ENCODE measurements at places on chromosomes 4 and X.

DNA sequence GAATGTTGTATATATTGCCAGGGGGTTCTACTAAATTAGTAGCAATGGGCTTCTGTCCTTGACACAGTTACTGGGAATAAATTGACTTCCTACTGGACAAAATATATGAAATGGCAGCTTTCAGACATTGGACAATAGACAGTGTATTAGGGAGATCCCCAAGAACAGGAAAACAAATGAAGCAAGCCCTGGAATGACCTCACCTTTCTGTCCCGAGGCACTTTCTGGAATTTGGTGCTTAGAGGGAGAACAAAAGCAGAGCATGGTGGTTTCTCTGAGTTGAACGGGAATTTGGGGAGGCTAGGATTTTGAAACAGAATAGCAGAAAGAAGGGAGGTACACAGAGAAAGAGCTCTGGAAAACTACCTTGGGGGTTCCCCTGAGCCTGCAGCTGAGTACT lies 187.7 kb upstream of the MAGEB2 start:
- DNase-seq, result no peak

DNA sequence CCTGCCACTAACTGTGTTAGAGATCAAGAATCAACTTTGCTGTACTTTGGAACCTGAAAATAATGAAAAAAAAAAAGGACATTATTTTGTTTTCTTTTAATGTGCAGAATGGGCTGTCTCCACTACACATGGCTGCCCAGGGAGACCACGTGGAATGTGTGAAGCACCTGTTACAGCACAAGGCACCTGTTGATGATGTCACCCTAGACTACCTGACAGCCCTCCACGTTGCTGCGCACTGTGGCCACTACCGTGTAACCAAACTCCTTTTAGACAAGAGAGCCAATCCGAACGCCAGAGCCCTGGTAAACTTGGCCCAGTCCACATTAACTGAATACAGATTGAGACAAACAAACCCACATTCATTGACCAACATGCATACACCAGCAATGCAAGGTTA lies 206.2 kb downstream of the ANK2 start:
- DNase-seq, result no peak

- no peak for DNase-seq
Measured at GRCh38 chr4:89805297-89805696, 31.7 kb downstream of the SNCA start.

DNA sequence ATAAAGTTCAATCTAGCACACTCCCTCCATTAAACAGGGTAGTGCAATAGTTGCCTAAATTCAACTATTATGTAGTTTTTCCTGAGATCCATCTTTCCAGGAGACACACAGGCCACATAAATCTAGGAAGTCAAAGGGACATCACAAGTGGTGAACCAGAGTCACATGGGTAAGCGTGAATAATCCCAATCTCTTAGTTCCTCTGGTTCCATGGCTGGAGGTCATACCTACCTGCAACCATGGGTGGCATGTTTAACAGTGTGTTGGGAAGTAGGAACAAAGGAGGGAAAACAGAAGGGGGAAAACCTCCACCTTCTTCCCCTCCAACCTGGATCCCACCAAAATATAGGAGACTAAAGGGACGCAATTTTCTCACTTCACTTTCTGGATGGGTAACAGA lies 2651.6 kb downstream of the ARAP2 start:
- DNase-seq, result no peak

- no peak for DNase-seq
Measured at GRCh38 chr4:127772769-127773671, 9.1 kb upstream of the HSPA4L start.

- no peak for DNase-seq
Measured at GRCh38 chrX:42290608-42291007, 367.3 kb upstream of the CASK start.

DNA sequence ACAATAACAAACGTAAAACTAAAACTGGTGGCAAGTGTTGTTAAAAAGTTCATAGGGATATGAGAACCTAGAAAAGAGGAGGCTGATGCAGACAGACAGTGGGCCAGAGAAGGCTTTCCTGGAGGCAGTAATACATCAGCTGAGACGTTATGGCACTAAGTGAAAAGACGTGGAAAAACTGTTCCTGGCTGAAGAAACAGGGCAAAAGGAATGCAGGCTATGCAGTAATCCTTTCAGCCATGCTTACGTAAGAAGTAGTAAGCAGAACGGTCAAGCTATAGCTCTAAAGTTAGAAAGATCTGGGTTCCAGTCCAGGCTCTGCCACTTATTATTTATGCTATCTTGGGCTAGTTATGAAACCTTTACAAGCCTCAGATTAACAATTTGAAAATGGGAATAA lies 6.4 kb downstream of the LAMTOR3 start:
- no peak for DNase-seq

DNA sequence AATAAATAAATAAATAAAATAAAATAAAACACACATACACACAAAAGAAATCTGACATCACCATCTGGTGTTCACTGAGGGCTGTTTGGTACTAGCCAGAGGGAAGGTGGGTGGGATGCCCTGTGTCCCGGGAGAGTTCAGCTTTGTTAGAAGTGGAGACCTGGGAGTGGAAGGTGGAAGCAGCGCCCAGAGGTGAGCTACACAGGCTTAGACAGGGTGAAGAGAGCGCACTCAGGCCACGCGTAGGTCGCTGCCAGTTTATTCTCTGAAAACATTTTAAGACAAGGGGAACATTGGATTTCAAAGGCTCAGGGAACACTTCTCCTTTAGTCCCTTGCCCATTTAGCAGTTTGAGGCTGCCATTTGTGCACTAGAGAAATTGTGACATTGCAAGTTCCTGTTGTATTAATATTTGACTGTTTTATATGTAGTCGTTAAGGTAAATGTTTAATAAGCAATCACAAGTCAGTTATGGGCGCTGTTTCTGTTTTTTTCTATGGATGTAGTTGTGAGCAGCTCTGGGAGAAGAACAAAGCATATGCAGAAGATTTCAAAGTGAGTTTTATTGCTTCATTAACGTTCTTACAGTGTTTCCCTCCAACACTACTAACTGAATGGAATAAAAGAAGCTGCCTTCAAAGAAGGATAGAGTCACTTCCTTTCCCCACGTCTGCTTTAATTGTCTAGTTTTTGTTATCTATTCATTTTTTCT lies 405.5 kb upstream of the NR3C2 start:
- DNase-seq, result no peak

DNA sequence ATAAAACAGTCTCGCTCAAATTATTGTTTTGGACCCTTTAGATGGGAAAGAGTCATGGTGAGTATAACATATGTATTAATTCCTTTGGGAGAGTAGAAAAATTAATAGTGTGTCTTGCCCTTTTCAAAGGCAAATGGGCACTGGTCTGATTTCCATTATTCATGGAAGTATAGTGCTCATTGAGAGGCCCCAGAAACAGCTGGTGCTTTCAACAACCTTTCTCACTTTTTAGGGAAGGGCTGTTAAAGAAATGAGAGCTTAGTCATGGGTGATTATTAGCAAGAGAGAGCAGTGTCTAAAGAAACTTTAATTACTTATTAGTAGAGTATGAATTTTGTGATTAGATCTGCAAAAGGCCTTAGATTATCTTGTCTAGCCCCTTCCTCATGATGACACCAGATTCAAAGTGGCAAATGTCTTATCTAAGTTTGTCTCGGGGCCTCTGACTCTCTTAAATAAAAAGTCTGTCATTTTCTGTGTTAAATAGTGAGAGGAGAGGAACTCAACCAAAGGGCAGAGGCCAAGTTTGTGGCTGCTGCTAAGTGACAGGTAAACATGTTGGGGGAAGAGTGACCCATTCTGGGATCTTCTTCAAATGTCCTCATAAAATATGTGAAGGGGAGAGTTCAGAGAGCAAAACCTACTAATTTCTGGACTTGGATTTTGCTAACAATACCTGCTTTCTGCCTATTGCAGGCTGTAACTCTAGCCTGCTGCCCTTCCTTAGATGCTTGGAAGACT lies 110.6 kb downstream of the REPS2 start:
- DNase-seq, result no peak

- no peak for DNase-seq
Measured at GRCh38 chrX:9905288-9905687, 61.9 kb upstream of the CLDN34 start.

- no peak for DNase-seq
Measured at GRCh38 chrX:6227453-6227835, 1.2 kb downstream of the NLGN4X start.

DNA sequence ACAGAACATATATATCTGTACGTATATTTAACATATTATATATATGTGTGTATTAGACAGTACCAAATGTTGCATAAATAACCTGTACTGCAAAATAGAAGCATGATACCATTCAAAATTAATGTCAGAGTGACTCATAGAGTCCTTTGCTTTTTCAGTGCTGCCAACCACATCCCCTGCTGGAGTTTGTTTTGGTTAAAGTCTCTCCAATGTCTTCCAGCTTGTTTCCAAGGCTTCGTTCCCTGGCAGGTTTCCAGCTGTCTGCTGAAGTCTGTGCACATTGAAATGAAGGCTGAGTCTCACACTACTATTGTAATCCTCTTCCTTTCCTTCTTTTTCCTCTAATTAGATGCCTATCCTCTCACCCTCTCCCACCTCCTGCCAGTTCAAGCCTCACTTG lies 14.9 kb downstream of the NRK start:
- DNase-seq, result no peak

- DNase-seq, result no peak
Measured at GRCh38 chr4:27836523-27836922, 975.9 kb downstream of the STIM2 start.

- DNase-seq, result no peak
Measured at GRCh38 chr4:108449129-108449528, 171.2 kb upstream of the RPL34 start.

GRCh38 chr4:29805916-29806480 lies 914.2 kb upstream of the PCDH7 start:
- no peak for DNase-seq

Measured in left kidney (tissue), 8 donors.